Left cardiac atrium (tissue), 4 donors: ENCODE measurements at places on chromosomes 3 and 15. TPM values are rescaled to one million over a fixed set of nuclear protein-coding genes. Genes with fewer than 3 reads are reported as not detected.
A peak's percentile ranks its signal among the peaks of the same experiment; 100 is the strongest.

The ANXA2 gene
- 435 TPM for total RNA-seq

The ADAMTSL3 gene
- total RNA-seq: 25.8 TPM

The OPA1 gene
- total RNA-seq: 93.8 TPM

The AADAC gene
- total RNA-seq: 1.4 TPM

The KLF15 gene
- total RNA-seq: 23.8 TPM

DNA sequence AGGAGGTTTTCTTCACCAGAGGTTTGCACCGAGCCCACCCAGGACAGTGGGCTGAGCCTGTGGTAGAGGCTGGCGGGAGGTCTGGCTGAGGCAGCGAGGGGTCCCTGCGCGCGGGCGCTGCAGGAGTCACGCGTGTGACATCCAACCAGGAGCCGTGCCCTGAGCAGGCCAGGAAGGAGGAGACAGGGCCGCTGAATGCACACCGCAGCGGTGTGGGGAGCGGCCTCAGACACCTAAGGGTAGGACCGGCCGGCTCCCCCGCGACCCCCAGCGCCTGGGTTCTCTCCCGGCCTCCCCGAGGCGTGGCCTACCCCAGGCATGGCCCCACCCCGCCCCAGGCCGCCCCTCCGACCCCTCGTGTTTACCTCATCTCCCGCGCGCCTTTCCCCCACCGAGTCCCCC is 412 bp downstream of the SLC41A3 start:
- DNase-seq: peak; percentile 58

GRCh38 chr3:89367166-89367565 is 259.7 kb downstream of the EPHA3 start:
- DNase-seq: no peak

- no peak for DNase-seq
These were observed 25.3 kb downstream of the UBXN7 start for GRCh38 chr3:196406811-196407470.

- DNase-seq: peak; percentile 29
These were observed 39.6 kb downstream of the MAP3K13 start for GRCh38 chr3:185402561-185402960.

GRCh38 chr15:63476229-63476632 is 28.2 kb upstream of the USP3 start:
- no peak for DNase-seq

- no peak for DNase-seq
These were observed 73.7 kb upstream of the TSPAN3 start for GRCh38 chr15:77144492-77145070.

DNA sequence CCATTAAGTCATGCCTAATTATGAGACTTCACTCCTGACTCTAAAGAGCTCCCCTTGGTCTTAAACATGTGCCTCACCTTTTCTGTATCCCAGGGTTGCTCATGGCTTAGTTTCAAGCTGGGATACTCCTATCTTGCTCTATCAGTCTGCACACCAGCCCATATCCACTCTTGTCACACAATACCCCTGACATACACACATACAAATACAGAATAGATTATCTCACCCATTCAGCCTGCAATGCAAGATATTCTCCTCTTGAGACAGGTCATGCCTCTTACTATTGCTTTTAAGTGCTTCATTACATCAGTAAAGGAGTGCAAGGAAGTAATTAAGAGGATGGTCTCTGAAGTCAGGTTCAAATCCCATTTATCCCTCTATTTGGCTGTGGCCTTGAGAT is 587.3 kb downstream of the IGSF11 start:
- no peak for DNase-seq

- DNase-seq: peak; percentile 3
These were observed 12.2 kb downstream of the CLN6 start for GRCh38 chr15:68217341-68217740.

DNA sequence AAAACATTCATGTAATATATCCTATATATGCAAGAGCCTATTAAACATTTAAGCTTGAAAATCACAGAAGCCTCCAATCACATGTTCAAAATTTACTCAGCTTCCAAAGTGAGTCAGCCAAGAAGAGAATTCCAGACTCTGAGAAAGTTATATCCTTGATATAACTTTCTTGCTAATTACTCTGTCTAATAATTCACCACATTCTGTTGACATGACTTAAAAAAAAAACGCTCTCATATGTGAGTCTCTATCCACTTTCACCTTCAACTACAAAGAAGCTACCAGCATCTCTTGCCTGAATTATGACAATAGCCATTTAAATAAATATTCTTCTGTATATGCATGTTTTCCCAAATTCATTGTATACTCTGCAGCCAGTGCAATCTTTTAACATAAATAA is 1116.3 kb upstream of the CADM2 start:
- DNase-seq: no peak

DNA sequence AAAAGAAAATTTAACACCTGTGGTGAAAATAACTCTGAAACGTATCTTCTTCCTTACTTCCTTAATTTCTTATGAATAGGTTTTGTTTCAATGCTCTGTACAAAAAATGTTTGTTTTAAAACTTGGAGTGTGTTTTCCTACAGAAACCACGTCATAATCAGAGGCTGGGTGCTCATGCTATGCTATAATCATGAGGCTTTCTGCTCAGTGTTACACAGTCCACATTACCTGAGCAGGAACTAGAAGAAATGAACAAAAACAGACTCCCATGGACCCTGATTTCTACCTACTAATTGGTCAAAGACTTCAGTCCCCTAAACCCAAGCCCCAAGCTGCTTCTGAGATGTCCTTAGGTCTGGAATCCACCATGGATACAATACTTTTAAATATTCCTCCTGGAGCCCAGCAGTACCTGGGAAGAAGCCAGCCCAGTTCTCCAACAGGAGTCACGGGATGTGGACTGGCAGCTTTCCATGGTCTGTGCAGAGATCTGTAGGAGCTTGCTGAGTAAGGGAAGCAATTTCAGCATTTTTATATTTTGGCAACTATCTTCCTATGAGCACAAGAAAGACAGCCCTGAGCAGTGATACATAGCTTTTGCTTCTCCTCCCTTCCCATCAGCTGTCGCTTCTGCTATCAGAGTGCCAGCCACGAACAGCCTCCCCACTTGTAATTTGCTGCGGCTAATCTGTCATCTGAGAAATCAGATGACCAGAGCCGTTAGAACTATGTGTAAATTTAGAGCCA is 65.6 kb downstream of the WDR72 start:
- DNase-seq: peak; percentile 56

DNA sequence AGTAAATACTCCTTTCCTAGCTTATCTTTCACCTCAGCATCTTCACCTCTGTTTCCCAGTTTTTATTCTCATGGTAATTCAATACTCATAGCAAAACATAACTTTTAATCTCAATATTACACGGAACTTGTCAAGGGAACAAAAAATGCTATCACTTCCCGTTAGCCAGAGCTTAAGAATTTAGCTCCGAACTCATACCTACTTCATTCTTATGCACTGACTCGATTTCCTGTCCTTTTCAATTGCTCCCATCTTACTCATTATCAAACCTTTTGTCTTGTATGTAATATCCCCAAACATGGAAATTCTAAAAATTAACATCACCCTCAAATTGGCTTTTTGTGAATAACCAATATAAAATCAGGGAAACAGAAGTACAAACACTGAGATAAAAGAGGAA is 28.2 kb downstream of the MYEF2 start:
- DNase-seq: no peak

DNA sequence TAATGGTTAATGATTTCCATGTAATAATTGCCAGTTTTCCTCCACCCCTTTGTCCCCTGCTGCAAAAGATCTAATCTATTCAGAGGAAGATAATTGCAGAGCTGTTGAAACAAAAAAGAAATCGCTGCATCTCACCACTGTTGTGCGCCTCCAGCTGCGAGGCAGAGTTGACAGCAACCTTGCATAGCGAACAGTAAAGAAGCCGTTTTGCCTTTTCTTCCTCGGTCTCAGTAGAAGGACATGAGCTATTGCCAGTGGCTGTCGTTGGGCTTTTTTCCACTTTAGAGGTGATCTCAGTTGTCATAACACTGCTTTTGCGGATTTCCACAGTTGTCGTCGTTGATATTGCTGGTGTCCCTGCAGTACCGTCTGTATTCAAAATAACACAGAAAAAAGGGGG is 314.2 kb downstream of the ZNF385D start:
- no peak for DNase-seq

DNA sequence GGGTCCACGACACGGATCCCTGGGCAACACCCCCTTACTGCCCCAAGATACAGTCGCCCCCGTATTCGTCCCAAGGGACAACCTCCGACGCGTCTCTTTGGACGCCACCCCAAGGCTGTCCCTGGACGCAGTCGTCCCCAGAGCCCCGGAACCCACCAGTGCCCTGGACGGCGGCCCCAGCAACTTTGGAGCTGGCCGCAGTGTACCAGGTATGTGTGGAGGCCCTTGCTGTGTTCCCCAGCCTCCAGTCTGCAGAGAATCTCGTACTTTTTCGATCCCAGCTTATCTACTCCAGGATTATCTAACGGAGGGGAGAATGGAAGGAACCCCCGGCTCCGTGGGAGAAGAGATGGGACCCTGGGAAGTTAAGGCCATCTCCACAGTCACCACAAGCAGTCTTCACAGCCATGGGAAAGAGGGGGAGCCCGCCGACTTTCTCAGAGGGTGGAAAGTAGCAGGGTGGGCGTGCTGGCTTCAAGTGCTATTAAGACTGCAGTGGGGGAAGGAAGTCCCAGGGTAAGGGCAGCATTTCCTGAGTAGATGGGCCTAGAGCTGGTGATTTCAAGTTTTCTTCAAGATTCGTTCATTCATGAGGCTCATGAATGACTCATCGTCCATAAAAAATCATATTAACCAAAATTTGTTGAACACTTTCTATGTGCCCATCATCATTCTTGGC is 1.1 kb downstream of the MESP2 start:
- no peak for DNase-seq

DNA sequence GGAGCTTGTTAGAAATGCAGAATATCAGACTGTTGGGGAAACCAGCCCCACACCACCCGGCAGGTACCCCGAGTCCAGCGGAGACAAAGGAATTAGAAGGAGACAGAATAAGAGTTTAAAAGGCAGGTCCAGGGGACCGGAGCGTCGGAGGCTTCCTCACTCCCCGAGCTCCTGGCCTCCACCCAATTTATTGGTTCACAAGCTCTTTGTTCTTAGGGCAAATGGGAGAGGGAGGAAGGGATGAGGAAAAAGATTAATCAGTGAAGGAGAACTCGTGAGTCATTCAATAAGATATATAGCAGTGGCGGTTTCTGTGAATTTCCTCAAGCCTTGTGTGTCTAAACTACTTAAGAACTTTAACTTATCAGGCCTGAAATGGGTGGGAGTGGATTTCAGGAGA is 32.1 kb upstream of the WDR72 start:
- DNase-seq: no peak

- no peak for DNase-seq
These were observed 585.2 kb downstream of the EPHA3 start for GRCh38 chr3:89692601-89693000.

GRCh38 chr15:62089616-62090015 is 22.8 kb downstream of the C2CD4A start:
- DNase-seq: no peak

DNA sequence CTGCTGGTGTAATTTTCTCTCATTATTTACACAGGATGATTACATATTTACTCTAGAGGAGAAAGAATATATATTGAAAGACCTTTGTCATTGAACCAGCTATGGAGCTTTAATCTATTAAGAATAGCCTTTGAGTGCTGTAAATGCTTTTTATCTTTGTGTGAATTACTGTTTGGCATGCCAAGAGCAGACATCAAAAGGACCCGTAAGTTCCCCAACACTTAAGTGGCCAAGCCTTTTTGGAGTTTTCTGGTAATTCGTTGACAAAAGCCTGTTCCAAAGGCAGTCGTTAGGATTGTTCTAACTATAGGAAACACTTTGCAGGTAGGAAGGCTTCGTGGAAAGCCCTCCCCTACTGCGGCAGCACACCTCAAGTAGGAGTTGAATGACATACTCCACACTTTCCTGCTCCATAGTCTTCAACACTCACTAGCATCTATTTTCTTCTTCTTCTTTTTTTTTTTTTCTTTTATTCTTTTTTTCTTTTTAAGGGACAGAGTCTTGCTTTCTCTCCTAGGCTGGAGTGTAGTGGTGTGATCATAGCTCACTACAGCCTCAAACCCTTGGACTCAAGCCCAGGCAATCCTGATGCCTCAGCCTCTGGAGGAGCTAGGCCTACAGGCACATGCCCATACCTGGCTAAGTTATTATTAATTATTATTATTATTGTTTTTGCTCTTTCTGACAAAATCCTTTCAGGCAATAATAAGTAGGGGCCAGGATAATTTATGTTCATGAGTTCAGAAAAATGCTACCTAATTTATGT is 98.6 kb downstream of the SUCNR1 start:
- no peak for DNase-seq

GRCh38 chr3:53416530-53416929 is 69.2 kb upstream of the DCP1A start:
- no peak for DNase-seq

DNA sequence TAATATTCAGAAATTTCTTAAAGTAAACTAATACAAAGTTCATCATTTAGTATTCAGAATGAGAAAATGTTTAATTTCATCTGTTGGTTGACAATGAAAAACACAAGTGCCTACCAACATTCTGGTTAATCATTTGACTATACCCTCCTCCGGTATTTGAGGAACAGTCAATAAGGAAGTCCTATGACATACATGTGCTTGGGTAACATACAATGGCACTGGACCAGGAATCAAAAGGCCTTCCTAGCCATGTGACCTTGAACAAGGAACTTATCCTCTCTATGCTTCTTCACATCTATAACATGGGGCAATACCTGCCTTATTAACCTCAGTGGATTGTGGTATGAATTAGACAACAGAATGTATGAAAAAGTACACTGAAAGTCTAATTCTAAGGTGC is 65.8 kb downstream of the ZNF280D start:
- DNase-seq: no peak

DNA sequence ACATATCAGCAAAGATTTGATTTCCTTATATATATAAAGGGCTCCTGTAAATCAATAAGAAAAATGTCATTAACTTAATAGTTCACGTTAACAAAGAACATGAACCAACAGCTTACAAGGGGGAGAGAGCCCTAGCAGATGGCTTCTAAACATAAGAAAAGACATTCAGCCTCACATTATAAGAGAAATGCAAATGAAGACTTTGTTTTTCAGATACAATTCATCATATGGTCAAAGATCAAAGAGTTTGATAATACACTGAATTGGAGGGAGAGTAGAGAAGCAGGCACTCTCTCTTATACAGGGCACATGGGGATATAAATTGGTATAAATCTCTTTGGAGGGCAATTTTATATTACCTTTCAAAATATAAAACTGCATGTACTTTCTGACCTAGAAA is 21.1 kb downstream of the RBP2 start:
- DNase-seq: no peak

DNA sequence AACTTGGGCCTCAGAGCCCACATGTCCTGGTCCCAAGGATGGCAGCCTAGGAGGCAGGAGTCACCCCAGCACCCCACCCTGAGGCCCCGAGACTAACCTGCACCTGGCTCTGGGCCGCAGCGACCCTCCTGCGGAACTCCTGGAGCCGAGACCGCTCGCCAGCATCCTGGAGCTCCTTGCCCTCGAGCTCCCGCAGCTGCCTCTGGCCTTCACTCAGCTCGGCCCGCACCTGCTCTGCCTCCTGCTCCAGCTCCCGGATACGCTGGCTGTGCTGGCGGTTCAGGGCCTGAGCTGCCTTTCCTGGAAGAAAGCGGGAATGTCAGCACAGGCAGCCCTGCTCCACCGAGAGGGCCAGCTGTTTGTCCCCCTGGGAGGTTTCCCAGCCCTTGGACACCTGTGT is 13.2 kb downstream of the KIF7 start:
- no peak for DNase-seq

GRCh38 chr3:188792793-188793192 is 379.0 kb upstream of the TPRG1 start:
- peak; percentile 45 for DNase-seq
